ENCODE measurements at places on chromosomes 4 and X.

DNA sequence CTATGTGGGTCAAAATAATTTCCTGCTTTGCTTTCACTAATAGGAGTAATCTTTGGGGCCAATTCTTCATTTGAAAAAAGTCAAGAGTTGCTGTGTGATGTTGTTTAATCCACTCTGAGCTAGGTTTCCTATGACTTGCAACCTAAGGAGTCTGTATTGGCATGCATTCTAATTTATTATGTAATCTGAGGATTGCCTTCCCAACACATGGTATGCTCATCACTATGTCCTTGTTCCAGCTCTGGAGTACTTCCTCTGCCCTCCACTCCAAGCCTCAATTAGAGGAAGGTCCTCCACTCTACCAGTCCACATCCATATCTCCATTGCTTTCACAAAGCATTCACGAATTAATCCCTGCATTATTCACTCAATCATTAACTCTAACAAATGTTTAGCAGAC is 56.1 kb downstream of the PPP3CA start:
- no peak for DNase-seq

DNA sequence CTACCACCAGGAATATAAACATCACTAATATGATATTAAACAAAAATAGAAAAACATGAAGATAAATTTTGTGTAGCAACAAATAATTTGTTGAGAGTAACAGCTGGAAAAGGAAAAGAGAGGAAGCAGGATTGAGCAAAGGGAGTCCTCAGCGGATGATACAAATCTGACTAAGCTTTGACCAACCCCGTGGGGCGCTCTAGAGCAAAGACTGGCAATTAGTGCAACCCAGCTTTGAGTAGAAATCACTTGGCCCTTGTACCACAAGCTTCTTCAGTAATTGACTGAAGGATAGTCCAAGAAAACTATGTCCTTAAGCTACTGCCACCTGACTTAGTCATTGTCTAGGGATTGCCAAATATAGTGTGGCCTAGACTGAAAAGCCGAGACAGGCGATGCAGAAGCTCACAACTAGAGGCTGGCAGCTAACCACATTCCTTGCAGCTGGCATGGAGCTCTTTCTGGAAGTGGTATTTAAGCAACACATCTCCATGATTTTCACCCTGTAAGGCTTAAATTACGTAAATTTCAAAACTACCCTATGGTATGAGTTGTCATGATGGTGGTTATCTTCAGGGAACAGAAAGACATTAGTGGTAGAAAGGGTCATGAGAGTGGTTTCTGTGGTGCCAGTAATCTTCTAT is 396.0 kb downstream of the PDGFC start:
- DNase-seq = peak; percentile 27

- DNase-seq = peak; percentile 65
Measured at GRCh38 chrX:69222103-69223090, 57.1 kb upstream of the PJA1 start.

GRCh38 chrX:22015139-22015750 is 16.9 kb upstream of the PHEX start:
- DNase-seq = no peak

GRCh38 chrX:68746988-68747387 is 81.8 kb upstream of the EFNB1 start:
- DNase-seq = no peak

DNA sequence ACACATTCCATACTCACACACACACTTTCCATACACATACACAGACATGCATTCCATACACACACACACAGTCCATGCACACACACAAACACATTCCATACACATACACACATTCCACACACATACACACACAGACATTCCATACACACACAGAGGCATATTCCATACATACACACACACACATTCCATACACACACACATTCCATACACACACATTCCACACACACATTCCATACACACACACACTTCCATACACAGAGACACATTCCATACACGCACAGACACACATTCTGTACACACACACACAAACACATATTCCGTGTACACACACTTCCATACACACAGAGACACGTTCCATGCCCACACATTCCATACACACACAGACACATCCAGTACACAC is 14.8 kb downstream of the LINC00632 start:
- no peak for DNase-seq

DNA sequence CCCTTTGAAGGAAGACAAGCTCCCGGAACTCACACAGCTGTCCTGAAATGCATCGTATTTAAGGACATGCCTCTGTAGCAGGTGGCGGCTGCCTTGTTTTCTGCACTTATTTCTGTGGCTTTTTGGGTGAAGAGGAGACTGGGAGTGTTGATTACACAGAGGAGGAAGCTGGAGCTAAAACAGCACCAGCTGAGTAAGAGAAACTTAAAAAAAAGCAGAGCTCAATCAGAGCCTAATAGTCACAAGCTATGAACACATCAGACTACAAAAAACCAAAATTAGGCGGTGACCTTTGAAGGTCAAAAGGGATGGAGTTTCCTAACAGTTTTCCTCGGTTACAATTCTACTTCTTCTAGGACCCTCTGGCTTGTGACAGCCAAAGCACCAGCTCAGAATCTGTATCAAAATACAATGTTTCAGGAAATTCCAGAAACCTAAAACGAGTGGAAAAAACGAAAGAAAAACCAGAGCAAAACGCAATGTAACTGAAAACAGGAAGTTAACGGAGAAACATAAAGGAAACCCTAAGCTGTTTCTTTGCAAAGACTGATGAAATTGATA is 13.5 kb downstream of the PRKX start:
- DNase-seq = no peak

- no peak for DNase-seq
Measured at GRCh38 chr4:16129336-16129735, 45.5 kb upstream of the PROM1 start.

GRCh38 chr4:36332023-36332781 is 50.8 kb downstream of the DTHD1 start:
- DNase-seq = no peak

- no peak for DNase-seq
Measured at GRCh38 chr4:40617872-40618271, 11.8 kb downstream of the RBM47 start.

- DNase-seq = peak; percentile 40
Measured at GRCh38 chr4:144565527-144566195, 80.3 kb upstream of the HHIP start.

DNA sequence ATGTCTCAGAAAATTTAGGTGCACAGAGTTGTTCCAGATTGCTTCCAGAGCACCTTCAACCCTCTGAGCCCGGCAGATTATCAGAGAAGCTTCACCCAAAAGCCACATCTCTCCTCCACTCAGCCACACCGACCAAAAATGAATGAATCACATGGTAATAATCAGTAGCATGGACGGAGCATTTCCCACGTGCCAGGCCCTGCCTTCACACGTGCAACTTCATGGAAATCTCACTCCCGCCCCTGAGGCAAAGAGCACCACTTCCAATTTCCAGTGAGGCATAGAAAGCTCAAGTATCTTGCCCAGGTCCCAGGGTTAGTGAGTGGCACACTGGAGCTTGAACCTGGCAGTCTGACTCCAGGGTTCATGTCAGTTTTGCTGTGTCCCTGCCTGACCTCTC is 56.5 kb downstream of the RELL1 start:
- no peak for DNase-seq

GRCh38 chr4:110793381-110793801 is 170.5 kb upstream of the PITX2 start:
- peak; percentile 71 for DNase-seq

GRCh38 chrX:17086317-17086716 is 139.9 kb downstream of the REPS2 start:
- no peak for DNase-seq

- no peak for DNase-seq
Measured at GRCh38 chrX:2793752-2794151, 35.0 kb upstream of the GYG2 start.

DNA sequence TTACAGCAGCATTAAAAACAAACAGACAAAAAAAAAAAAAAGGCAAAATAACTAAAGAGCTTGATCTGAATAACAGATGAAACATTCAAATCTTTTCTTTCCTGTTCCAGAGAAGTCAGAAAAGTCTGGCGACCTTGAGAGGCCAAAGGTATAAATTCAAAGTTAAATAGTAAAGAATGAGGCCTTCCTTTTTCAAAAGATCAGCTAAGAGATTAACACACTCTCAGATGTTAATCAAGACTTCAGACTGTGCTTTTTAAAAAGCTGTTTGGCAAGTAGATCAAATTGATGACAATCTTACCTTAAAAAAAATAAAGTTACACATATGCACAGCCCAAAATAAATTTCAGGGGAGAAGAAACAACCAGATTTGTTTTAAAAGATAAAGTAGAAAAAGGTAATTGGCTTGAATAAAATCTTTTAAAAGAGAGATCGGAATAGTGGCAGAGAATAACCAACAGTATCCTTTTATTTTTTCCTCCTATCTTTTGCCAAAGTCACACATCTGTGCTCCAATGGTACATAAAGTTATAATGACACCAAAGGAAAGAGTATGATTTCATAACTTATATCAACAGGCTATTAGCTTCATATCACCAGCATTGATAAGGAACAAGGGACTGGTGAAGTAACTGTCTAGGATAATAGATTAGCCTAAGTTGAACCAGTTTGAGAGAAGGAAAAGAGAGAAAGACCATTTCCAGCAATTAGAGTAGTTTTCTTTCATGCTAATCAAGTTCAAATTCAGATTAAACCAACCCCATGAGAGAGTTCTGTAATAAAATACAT is 70.4 kb downstream of the METTL14 start:
- no peak for DNase-seq

GRCh38 chr4:25386926-25387325 is 9.9 kb downstream of the ANAPC4 start:
- no peak for DNase-seq

DNA sequence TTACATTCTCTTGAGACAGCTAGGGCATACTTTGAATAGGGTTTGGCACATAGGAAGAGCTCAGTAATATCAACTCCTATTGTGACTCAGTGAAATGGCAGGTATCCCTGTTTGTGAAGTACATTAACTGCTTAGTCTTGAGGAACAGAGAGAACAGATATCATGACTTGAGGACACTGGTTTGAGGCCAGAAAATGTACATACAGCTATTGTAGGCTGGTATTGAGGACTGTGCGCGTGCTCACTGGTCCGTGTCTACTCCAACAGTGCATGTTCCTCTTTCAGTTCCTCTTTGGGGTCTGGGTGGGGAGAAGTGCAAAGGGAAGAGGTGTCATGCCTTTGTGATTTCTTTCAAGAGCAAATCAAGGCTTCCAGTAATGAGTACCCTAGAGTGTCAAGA is 34.6 kb upstream of the TBC1D9 start:
- no peak for DNase-seq

DNA sequence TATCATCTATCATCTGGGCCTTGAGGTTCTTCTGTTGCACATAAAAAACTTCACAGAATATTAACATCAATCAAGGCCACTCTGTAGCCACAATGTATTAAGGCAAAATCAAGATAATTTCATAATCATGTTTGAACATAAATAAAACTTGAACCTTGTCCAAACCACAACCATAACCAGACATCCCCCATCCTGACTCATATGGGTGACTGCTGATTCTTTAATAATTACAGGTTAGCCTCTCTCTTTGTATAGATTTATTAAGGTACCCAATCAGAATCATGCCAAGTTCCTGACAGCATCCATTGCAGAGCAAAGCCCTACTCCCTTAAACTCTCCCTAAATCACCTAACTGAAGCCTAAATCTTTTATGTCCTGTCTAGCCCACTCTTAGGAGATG is 16.7 kb upstream of the AREG start:
- DNase-seq = peak; percentile 11

DNA sequence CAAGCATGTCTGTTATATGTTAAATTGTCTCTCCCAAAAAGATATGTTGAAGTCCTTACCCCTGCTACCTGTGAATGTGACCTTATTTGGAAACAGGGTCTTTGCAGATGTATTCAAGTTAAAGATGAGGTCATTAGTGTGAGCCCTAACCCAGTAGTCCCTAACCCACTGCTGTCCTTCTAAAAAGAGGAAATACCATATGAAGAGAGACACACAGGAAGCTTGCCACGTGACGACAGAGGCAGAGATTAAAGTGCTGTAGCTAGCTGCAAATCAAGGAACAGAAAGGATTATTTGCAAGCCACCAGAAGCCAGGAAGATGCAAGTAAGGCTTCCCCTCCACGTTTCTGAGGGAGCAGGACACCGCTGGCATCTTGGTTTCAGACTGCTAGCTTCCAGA is 150.1 kb downstream of the HNRNPD start:
- no peak for DNase-seq

DNA sequence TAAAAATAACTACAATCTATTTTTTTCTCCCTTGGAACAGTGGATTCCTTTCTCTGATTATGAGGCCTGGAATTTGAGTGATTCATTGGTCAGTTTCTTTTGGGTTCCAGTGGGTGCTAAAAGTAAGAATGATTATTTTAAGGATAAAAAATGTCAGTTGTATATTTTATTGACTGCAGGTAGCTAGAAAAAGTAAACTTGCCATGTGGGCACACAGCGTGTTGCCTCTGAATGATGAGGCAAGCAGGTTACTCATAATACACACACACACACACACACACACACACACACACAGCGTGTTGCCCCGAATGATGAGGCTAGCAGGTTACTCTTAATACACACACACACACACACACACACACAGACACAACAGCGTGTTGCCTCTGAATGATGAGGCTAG is 13.8 kb downstream of the GALNT7 start:
- DNase-seq = peak; percentile 86

DNA sequence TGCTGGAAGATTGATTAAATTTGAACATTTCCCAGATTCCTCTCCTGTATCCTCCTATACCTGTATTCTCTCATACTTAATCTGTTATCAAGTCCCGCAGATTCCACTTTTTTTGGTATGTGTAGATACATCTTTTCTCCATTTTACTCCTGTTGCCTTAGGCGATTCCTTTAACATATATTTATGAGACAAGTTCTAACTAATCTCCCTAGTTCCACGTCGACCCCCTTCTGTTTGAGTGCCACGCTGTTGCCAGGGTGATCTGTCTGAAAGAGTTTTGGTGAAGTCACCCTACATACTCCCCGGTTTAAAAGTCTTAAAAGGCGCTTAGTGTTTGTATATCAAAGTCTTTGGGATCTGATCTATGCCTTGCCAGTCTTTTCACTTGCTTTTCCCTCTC is 2.4 kb downstream of the HNRNPH2 start:
- DNase-seq = no peak

GRCh38 chrX:110317061-110317819 is 645 bp downstream of the AMMECR1 start:
- no peak for DNase-seq

- no peak for DNase-seq
Measured at GRCh38 chr4:143986180-143986579, 33.0 kb downstream of the GYPB start.

DNA sequence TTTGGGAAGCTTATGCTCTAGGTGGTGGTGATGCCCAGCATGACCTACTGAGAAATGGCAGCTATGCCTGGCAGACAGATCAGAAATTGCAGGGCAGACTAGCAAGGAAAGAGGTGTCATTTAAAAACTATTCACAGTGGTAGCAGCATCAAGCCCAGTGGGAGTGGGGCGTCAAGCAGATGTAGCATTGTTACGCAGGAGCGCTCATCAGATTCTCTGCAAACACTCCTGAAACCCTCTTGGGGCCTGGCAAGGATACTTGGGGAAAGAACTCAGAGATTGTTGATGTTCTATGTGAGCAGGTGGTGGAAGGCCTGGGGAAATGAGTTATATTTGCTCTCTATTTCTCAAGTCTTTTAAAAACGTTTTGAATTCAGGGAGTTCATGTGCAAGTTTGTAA is 437.6 kb downstream of the RAPGEF2 start:
- DNase-seq = no peak

Measured in fibroblast of skin of right quadriceps (primary cell).